ENCODE measurements at places on chromosomes 3 and 15.

DNA sequence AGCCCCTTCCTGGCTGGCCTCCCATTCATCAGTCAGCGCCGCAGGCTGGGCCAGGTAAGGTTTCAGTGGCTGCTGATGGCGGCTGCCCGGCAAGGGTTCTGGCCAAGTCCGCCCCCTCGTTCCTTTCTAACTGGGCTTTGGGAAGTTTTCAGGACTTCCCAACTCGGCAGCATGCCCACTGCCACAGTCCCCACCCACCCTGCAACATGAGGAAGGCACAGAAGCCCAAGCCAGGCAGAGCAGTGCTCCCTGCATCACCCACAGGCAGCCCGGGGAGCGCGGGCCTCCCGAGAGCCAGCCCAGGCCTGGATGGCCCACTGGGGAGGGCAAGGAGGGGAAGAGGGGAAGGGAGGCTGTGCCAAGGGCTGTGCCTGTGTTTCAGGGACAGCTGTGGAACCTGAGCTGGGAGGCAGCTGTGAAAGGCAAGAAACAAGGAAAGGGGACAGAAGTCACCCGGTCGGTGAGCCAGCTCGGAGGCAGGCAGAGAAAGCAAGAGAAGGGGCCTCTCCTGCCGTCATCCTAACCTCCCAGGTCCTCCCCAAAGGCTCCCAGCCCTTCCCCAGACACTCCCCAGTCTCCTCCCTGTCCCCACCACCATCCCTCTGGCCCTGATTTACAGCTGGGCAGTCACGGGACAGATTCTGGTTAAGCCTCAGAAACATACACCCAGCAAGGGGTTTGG, 73.9 kb downstream of the CPN2 start:
- peak; percentile 55 for DNase-seq

DNA sequence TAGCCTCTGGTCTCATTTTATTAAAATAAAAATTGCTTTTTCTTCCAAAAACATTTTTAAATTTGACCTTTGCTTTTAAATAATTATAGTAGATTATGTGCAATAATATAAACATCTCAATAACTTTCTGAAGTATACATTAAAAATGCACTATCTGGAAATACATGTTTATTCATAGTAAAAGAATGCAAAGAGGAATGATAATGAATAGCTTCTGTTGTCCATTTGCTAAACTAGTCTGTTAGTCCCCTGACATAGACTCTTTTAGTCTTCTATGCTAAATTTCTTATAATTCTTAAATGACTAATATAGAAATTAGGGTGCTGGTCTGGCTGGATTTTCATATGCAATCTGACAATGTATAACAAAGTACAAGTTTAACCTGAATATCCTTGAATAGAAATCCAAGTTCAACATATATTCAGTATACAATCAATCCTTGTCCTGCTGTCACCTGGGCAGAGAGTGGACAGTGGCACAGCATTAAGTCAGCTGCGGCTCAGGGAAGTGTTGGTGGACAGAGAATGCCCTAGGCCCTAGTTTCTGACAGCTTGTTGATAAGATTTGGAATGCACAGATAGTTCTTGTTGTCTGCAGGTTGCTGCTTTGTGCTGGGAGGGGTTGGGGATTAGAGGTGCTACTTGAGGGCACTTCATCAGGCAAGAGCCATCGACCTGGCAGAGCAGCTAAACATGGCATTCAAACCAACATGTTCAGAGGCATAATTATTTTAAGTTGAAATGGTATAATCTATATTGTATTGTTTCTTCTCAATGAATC, 161.7 kb downstream of the MBNL1 start:
- DNase-seq = no peak

DNA sequence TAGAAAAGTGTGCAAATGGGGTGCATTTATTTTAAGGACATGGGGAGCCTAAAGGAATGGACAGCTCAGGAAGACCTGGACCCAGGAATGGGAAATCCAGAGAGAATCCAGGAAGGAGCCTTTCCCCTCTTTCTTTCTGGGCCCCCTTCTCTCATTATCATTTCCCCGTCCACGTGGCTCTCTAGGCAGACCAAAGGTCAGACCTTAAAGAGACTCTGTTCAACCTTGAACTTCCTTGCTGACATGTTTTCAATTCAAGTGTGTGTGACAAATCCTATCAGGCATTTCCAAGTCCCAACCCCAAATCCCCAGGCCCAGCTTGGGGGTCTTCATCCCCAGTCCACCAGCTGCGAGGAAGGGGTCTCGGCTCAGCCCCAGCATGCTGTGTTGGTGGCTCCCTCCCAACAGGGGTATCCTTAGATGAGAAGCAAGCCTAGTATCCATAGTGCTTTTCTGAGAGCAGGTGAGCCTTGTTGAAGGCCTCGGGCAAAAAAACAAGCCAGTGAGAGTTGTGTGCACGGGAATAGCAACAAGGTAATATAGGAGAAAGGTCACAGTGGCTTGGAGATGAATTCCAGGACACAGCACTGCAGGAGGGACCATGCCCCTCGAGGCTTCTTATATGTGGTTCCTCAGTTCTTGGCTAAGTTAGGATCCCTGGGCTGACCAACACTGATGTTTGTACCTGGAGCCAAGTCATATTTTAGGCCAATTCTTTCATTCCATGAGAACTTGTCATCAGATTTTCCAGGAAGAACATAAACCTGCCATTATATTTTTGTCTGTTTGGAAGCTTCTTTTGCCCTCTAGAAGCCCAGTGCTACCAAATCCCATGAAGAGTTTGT, 130.0 kb downstream of the ASB7 start:
- peak; percentile 45 for DNase-seq

- DNase-seq = no peak
Observed at GRCh38 chr15:74795966-74796625, 14.2 kb downstream of the CSK start.

DNA sequence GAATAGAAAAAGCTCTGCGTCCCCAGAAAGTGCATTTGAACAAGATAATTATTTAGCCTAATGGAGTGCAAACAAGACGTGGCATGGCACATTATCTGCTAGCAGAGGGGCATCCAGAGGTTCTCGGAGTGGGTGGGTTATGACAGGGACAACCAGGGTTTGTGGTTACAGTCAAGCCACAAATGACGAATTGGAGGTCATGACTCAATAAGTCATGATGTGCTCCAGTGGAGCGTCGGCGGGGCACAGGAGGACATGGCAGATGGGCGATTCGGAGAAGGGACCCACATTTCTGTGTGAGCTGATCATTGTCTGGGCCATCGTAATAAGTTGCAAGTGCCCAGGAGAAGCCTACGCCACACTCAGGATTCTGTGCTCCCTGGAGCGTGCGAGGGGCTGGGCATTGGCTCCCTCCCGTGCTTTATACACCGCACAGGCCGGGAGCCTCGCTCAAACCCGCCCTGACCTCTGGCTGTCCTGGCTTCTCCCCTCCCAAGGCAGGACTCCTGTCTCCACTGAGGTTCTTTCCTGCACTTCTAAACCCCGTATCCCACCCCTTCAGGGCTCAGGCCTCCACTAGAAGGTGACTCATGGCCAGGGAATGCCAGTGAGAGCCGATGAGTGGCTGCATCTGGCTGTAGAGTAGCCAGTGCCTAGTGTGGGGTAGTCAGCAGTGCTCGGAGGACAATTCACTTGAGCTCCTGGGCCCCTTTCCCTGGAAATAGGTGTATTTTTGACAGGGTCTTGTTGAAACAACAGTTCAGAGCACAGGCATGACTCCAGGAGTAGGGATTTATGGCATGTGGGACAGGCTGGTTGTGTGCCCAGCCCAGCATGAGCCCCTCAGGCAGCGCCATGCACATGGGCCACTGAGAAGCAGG, 67.4 kb downstream of the GRIP2 start:
- peak; percentile 90 for DNase-seq

- peak; percentile 89 for DNase-seq
Observed at GRCh38 chr3:48446425-48447193, at the start of gene ATRIP. Gene ATRIP, plus strand, starts transcription at chr3:48446737. Its CDS starts 109 bp downstream, at chr3:48446846.

GRCh38 chr3:127632035-127632820, 3.2 kb downstream of the PODXL2 start:
- no peak for DNase-seq

GRCh38 chr3:156461889-156462288, 93.0 kb downstream of the SSR3 start:
- no peak for DNase-seq

GRCh38 chr3:43194490-43195114, 88.7 kb upstream of the POMGNT2 start:
- DNase-seq = no peak

DNA sequence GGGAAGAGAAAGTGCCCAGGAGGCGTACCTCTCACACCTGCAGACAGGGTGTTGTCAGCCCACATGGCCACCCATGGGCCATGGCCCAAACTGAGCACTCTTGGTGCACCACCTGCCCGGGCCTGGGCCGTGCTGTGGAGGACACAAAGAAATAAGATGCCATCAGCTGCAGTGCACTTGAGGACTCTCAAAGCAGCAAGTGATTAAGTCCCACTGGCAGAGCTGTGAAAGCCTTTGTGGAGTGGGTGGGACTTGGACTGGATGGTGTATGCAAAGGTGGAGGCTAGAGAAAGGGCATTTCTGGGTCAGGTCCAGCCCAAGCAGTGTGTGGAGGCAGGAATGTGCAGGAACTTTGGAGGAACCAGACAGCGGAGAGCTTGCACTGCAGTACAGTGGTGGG, 122.3 kb downstream of the MEGF11 start:
- DNase-seq = no peak

DNA sequence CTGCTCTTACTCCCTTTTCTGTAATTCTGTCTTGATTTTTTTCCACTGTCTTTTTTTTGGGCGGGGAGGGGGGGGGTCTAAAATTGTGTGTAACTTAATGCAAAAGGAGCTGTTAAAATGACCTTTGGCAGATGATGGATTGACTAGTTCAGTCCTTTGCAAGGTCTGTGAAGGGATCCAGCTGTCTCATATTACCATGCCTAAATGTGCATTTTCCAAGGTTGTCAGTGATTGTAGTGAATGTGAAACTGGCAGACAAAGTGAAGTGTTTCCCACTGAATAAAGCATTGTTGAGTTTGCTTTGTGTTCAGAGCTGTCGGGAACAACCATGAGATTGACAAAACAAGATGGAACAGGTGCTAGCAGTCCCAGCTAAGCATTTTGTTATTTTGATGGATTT, 110.1 kb upstream of the SKOR1 start:
- DNase-seq = no peak

GRCh38 chr15:27714675-27715074, 384.4 kb downstream of the OCA2 start:
- DNase-seq = no peak

GRCh38 chr3:155491696-155492095, 198.2 kb upstream of the STRIT1 start:
- no peak for DNase-seq

- DNase-seq = no peak
Observed at GRCh38 chr15:60593170-60593478, 114.2 kb upstream of the ICE2 start.

GRCh38 chr15:42727750-42728381, 9.1 kb downstream of the CDAN1 start:
- DNase-seq = no peak

DNA sequence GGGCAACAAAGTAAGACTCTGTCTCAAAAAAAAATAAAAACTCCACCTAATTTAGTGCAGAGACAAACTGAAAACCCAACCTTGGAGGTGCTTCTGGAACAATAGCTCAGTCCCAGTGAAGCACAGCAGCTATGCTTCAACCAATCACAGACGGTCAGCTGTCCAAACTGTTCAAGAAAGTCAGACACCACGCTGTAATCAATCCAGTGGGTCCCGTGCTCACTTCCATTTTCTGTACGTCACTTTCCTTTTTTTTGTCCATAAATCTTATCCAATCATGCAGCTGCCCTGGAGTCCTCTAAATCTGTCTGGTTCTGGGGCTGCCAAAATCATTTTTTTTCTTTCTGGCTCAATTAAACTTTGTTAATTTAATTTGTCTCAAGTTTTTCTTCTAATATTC, 93.6 kb upstream of the FAM174B start:
- DNase-seq = no peak

DNA sequence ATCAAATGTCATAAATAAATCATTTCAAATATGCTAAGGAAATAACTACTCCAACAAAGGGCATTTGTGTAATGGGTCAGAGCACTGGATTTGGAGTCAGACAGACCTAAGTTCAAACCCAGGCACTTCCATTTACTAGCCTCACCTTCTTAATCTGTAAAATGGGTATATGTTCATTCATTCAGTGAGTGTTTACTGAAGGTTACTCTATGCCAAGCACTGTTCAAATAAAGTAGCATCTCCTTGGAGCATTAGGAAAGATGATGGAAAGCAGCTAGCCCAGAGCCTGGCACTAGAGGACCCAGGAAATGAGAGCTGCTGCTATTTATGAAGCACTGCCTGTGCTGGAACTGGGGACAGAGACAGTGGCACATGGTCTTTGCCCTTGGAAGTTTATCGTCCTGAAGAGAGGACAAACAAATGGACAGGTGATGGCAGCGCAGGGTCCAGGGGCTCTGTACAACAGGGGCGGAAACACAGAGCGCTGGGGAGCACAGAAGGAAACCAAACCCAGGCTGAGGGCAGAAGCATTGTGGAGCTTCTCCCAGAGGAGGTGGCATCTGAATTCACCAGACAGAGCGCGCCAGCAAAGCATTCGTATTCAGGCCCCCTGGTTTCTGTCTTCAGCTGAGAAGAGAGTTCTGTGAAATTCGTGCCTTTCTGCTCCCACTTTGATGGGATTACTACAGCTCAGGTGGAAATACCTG, 19.0 kb downstream of the TM4SF4 start:
- DNase-seq = no peak

- peak; percentile 63 for DNase-seq
Observed at GRCh38 chr3:141738891-141739363, 829 bp downstream of the RNF7 start.

Measured in astrocyte of the spinal cord (primary cell).